GM13977 (cell line): ENCODE measurements at places on chromosomes 1 and 21.

DNA sequence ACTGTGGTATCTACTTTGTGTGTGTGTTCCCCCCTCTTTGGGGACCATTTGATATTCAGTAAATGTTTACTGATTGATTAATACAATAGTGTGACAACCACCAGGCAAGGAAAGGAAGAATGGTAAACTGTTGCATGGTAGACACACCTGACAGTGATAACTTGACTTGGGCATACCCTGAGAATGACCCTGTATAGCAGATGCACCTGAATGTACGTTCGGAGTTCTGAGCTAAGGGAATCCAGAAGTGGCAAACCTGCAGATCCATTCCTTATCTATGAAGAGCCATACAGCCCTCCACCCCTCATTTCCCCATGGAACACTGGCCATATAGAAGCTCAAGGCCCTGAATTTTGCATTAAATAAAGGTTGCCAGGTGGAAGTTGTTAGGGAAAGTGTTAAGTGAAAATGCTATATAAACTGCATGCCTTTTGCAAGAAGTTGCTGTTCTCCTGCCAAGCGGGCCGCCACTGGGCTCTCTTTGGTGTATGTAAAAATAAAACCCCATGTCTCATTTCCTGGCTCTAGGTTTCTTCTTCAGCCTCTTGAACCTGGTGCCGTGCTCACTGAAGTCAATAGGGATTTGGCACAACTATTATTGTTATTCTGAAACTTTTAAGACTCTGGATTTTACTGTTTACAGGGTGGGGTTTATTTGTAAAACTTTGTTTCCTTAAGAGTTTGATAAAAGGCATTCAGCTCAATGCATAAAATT is 32.6 kb upstream of the DENND1B start:
- DNase-seq, result no peak

- peak; percentile 28 for DNase-seq
These were observed 86.1 kb upstream of the ZNF326 start for GRCh38 chr1:89908672-89909436.

GRCh38 chr1:109643385-109644230 is 12.3 kb upstream of the GSTM4 start:
- DNase-seq, result peak; percentile 82

GRCh38 chr1:198676253-198676652 is 37.4 kb downstream of the PTPRC start:
- DNase-seq, result no peak

- no peak for DNase-seq
These were observed 34.4 kb upstream of the MAB21L3 start for GRCh38 chr1:116076831-116077230.

DNA sequence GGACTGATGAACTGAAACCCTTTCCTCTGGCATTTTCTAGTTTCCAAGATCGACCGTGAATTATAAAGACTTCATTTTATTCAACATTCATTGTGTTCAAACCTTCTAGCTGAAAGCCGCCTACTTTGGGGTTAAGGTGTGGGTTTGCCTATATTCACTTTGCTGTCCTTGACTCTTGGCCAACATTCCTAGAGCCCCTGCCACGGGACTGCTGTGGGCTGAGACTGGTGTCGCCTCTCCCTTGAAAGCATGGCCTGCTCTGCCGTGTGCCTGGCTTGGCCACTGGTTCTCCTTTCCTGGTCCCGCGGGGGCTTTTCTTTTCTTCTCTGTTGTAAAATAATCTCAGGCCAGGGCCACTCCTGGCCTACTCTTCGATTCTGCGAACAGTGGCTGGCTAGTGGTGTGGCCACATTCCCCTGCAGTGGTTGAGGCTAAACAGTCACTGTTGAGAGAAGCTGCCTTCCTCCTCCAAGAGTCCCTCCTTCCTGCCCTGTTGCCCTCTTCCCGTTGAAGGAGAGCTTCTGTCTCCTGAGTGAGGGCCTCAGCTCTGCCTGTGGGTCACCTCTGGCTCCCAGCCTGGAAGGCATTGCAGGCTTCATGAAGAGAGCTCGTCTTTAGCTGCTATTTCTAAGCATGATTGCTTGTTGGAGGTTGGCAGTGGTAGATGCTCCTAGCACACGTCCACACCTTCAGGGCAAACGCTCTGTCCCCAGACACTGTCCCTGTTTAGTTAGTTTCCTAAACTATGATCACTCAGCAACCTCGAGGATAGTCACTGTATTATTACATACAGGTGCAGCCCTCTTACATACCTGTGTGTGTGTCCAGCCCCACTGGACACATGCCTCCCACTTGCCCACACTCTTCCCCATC is 80.5 kb downstream of the GALNT2 start:
- no peak for DNase-seq

DNA sequence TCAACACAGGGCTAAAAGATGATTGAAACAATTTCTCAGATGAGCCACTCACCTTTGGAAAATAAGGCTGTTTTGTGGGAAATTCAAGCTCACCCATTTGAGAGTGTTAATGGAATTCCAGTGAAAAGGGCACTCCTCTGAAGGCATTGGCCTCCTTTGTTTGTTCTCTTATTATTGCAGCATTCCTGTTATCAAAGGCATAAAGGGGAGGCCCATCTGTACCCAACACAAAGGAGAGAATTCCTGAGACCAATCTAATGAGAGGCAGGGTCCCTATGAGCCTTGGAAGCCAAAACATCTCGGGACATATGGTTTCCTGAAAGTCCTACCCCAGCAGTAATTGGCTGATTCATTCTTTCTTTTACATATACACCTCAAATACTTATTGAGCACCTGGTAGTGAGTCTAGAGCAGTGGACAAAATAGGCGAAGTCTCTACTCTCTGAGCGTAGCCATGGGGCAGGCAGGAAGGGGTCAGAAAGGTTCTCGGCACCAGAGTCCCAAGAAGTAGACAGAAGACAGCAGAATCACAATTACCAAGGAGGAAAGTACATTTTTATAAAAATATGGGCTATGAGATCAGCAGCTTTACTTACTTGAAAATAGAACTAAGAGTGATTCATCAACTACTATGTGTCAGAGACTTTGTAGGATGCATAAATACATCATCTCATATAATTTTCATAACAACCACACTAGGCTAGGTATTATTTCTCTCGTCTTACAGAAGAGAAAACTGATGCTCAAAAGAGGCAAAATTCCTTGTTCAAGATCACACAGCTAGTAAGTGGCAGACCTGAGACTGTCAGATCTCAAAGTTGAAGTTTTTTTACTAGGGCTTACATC is 218.7 kb downstream of the DAB1 start:
- DNase-seq, result peak; percentile 26

GRCh38 chr1:115211071-115211745 is 121.9 kb upstream of the TSPAN2 start:
- no peak for DNase-seq

GRCh38 chr1:215118081-215118480 is 35.5 kb downstream of the KCNK2 start:
- DNase-seq, result no peak

- no peak for DNase-seq
These were observed 19.9 kb downstream of the WNT4 start for GRCh38 chr1:22123071-22123390.

DNA sequence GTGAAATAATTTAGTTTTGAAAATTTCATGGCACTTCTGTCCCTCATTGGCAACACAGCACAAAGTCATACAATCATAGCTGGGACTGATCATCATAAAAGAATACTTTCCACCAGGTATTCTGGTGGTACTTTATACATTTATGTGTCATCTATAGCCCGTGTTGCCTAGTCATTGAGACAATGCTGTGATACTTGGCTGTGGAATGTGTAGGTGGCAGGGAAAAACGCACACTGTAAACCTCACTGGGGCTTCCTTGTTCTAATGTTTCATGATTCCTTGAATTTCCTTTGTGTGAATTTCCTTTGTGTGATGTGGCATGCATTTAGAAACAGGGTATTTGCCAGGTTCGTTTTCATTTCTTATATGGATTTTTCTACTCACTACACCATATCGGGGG is 118.3 kb downstream of the FMN2 start:
- DNase-seq, result no peak

DNA sequence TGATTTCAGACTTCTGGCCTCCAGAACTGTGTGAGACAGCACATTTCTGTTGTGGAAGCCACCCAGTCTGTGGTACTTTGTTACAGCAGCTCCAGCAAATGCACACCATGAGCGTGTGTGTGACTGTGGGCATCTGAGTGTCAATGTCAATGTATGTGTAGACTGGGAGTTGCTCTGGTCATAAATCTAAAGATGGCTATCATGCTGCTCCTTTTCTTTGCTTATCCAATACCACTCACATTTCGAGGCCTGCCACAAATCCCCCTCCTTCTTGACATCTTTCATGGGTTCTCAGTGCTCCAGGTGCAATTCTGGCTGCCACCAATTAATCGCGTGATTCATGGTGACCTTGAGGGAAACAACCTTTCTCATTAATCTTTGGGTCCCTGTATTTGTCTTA is 141.2 kb downstream of the RWDD3 start:
- no peak for DNase-seq

- DNase-seq, result peak; percentile 55
These were observed 63.2 kb upstream of the TMEM51 start for GRCh38 chr1:15090373-15090772.

DNA sequence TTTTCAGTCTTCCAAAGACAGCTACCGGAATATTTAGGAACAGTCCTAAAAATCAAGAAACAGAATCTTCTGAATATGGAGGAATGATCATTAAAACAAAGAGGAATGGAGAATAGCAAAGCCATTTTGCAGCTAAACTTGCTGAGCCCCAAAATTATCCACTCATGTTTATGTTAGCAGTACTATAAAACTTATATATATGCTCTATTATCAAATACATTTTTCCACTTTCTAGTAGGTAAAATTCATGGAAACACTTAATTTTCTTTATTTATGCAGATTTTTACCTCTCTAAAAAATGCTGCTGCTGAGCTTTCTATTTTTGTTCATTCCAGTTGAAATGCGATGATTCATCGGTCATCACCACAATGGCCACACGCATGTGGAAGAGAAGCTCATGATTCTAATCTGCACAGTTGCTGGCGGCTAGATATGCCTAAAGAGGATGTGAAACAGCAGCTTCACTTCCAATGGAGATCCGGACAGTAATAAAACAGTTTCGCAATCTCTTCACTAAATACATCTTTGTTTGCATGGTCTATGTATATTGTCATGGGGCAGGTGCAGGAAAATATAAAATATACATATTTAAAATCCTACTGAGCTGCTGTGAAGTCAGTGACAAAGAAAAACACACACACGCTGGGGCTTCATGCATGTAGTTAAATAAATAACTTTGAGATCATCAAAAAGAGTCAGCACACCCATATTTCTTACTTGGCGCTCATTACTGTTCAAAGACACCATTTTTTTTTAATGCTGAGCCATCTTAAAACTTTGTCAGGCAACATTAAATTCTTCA is 292.2 kb downstream of the SMYD3 start:
- peak; percentile 68 for DNase-seq

- no peak for DNase-seq
These were observed 472.7 kb downstream of the PTPRU start for GRCh38 chr1:29708796-29709703.

GRCh38 chr1:35532497-35533223 is 24.5 kb downstream of the KIAA0319L start:
- no peak for DNase-seq

- no peak for DNase-seq
These were observed 354.1 kb upstream of the C1orf87 start for GRCh38 chr1:60427701-60428100.

- DNase-seq, result no peak
These were observed 35.5 kb downstream of the TIAM1 start for GRCh38 chr21:31308584-31308983.

GRCh38 chr1:39328095-39328494 is 123.6 kb downstream of the MACF1 start:
- no peak for DNase-seq

DNA sequence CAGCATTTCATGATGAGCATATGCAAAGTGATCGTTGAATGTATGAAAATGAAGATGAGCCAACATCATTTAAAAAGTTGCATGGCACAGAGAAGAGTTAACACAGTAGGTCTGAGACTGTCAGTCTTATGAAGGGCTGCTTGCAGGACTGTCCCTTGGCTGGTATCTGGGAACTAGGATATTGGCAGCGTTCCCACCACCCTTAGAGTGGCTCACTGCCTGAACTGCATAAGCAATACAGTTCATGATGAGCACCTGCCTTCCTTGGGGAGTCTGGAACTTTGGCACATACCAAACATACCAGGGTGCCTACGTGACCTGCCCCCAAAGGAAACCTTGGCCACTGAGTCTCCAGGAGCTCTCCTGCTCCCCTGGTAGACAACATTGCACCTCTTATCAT is 161.8 kb downstream of the DSCAM start:
- no peak for DNase-seq

DNA sequence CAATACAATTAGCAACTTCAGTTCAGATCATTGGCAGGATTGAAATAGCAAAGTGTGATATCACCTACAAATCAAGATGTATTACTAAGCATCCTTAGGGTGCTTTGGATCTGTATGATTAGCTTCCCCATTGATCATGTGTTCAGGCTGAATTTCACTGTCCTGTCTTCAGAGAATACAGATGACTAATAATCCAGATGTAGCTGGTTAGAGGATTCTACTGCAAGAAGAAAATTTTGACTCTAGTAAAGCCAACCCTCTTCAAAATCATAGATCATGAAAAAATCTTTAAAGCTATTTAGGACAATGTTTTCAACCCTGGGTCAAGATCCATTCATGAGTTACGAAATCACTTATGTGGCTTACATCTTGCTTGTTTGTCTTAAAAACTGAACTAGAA is 184.4 kb downstream of the PTGER3 start:
- DNase-seq, result no peak

DNA sequence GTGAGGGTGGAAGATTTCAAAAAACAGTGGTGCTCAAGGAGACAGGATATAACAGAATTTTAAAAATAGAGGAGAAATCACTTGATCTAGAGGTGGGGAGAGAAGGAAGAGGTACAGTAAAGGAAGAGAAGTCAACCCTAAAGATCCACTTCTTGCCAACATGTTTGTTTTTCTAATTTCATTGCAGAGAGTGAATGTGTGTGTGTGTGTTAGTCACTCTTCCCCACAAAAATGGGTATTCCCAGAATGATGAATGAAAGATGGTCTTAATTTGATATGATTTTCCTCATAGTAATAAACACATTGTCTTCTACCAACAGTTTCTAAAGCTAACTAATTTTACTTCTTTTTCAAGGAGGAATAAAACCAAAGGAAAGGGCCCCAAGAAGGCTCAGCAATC is 74.2 kb upstream of the NGF start:
- DNase-seq, result no peak

DNA sequence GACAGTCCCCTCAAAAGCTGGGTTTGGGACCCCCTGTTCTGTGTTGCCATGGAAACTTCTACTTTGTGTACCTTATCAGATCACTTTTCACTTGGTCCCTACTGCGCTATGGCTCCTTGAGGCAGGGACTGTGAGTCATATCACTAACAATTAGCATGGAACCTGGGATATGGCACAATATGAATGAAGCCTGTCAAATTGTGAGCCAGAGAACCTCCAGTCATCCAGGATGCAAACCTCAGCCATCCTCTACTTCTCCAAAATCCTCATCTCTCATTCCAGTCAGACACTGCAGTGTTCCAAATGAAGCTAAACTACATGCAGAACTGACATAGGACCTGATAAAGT is 11.2 kb upstream of the CAPZB start:
- DNase-seq, result no peak
